Activated CD4-positive, alpha-beta T cell treated with anti-CD3 and anti-CD28 coated beads for 24 hours (primary cell): ENCODE measurements at places on chromosomes 5 and 9.
A peak's percentile ranks its signal among the peaks of the same experiment; 100 is the strongest.

- no peak for DNase-seq
Observed at GRCh38 chr5:34496701-34497469, 159.2 kb upstream of the RAI14 start.

DNA sequence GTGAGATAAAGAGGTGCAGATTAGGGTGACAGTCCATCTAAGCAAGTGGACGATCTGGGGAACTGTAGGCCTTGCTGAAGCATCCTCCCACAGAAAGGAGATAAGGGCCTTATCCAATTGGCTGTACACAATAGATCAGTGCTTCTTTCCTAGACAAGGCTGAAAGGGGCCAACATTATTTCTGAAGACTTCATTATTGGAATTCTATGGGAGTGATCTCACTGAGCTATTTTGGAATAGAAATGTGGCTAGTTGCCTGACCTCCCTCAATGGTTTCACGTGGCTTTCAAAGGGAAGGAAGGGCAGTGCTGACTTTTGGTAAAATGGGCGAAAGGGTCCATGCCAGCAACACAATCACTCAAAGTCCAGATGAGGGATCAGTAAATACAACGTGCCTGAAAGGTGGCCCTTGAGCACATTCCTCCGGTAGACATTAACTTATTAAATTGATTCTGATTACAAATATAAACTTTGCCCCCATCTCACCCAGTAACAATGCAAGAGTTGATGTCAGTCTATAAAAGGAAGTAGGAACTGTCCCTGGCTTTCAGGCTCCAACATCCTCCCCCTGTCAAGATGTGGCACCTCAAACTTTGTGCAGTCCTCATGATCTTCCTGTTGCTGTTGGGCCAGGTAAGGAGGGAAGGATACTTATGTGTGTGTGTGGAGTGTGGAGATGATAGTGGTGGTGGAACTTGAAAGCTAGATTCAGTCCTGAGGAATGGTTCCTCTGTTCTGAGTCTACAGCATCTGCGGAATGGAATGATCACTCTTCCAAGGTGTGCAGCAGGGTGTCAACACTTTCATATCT is at the start of gene LEAP2:
Gene LEAP2, plus strand, starts transcription at position 550 of the 811 bp plus-strand sequence. Its CDS starts 27 bp downstream, at position 577.
- DNase-seq = no peak

- DNase-seq = no peak
Observed at GRCh38 chr9:133506653-133507038, 18.1 kb downstream of the MYMK start.

GRCh38 chr5:25286319-25286718 is 641.5 kb upstream of the CDH10 start:
- no peak for DNase-seq

DNA sequence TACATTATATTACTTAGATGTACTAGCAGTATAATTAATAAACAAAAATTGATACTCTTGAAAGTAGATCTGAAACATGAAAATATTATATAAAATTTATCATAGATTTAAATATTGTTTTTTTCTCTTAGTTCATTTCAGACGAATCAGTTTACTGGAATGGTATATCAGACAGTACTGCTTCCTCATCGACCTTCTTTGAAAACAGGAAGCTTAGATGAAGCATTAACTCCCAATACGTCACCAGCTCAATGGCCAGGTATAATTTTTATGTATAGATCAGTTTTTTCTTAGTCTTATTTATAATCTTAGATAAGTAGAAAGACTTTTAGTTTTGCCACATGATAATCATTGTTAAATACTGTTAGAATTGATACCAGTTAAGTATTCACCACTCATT is 106.3 kb downstream of the DMXL1 start:
- no peak for DNase-seq

GRCh38 chr9:127077644-127077946 is 44.8 kb downstream of the ANGPTL2 start:
- no peak for DNase-seq

DNA sequence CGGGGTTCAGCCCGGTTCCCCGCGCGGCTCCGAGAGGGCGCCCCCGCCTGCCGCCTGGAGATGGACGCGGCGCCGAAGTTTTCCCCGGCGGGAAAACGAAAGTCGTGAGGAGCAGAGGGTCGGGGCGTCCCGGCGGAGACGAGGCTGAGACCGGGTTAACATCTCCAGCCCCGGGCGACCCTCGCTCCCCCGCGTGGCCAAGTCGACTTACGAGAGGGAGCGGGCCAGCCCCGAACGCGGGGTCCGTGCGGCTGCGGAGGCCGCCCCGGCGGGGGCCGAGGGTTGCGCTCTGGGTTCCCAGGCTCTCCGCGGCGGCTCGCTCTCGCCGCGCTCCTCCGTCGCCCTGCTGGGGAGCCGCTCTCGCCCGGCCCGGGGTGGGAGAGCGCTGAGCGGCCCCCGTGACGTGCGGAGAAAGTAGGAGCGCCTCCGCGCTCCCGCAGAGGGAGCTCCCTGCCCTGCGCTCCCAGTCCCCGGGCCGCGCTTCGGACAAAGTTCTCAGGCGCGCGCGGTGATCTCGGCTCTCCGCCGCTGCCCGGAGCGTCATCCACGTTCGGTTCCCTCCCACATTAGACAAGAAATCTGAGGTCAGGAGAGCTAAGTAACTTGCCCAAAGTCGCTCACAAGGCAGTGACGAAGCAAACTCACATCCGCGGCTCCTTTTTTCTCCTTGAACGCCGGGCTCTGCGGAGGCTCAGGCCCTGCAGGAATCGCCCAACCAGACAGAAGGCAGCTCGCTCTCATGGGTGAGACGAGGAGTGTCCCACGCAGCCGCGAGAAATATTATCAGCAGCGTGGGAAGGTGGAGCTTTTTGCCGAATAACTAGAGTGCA is 1.2 kb upstream of the GCNT4 start:
- DNase-seq = peak; percentile 14

DNA sequence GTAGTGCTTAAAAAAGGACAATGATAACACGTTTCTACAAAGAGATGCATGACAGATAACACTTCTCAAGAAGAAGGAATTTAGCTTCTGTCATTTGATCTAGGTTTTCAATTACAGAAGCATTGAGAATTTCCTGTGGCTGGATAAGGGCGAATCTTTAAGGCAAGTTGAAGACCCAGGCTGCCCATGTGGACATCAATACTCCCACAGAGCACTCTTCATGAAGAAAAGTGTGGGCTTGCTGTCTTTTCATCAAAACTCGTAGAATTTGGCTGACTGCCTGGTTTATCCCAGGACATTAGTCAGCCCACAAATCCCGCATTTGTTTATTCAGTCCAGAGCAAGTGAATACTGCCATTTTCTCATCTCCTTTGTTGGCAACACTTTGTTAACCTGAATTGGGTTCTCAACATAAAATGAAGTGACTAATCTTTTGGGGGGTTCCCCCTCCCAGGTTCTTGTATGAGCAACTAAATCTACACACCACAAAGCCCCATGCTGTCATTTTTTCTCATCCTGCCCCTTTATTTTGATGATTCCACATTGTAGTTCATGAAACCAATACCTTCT is 43.4 kb upstream of the CDKN2B start:
- DNase-seq = no peak

DNA sequence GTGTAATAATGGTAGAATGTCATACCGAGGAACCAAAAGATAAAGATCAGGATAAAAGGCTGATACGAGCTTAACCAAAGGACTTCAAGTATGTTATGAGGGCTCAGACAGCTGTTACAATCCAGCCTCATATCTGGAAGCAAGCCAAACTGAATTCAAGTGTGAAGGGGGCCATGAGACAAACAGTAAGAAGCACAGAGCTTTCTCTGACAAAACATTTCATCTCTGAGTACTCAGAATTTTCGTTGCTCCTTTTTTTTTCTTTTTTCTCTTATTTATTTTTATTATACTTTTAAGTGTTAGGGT is 52.9 kb upstream of the CD180 start:
- DNase-seq = no peak

DNA sequence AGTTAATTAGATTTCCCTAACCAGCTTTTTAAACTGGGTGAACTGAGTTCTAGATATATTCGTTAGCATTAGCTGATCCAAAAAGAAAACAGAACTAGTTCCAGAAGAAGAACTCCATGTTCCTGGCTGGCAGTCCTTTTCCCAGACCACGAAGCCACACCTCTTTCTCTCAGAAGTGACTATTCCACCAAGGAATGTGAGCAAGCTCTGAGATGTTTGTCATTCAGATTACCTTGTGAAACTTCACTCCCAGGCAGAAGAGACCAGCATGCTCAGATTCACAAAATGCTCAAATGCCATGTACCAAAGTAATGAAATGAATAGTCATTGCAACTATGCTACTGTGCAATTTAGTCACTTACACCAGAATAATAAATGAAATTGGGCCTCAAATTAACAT is 4.4 kb upstream of the SSBP2 start:
- DNase-seq = no peak

GRCh38 chr9:81499021-81499454 is 190.3 kb downstream of the TLE1 start:
- DNase-seq = no peak
